RWPE1 (cell line): ENCODE measurements at places on chromosomes 7 and 10.

DNA sequence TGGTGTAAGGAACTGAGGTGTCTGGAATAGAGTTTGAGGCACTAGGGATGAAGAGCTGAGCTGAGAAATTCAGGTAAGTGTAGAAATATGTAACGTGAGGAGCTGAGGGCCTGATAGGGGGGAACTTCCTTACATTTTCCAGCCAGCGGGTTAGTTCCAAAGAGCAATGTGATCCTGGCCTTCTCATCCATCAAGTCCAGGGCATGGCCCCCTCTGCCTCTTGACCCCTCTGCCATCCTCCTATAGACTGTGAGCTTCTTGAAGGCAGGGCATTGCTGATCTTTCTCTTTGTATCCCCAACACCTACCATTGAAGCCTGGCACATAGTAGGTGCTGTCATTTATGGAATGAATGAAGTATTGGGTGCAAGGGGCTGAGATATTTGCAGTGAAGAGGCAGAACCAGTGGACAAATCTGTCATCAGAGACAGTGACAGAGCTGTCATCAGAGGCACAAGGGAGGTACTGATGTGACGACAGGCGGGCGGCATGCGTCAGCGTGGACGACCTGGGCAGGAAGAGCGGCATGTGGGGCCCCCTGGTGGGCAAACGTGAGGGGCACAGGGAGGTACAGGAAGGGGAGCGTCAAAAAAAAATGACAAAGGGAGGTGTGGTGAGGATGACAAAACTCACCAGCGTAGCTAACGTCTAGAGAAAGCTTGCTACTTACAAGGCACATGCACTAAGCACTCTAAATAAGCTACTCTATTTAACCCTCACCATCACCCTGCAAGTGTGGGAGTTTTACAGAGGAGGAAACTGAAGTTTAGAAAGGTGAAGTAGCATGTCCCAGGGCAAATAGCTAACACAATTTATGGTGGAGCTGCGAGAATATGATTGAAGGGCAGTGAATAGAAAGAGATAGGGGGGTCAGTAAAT lies 5.2 kb upstream of the CAMK2G start:
- DNase-seq: peak; percentile 74

DNA sequence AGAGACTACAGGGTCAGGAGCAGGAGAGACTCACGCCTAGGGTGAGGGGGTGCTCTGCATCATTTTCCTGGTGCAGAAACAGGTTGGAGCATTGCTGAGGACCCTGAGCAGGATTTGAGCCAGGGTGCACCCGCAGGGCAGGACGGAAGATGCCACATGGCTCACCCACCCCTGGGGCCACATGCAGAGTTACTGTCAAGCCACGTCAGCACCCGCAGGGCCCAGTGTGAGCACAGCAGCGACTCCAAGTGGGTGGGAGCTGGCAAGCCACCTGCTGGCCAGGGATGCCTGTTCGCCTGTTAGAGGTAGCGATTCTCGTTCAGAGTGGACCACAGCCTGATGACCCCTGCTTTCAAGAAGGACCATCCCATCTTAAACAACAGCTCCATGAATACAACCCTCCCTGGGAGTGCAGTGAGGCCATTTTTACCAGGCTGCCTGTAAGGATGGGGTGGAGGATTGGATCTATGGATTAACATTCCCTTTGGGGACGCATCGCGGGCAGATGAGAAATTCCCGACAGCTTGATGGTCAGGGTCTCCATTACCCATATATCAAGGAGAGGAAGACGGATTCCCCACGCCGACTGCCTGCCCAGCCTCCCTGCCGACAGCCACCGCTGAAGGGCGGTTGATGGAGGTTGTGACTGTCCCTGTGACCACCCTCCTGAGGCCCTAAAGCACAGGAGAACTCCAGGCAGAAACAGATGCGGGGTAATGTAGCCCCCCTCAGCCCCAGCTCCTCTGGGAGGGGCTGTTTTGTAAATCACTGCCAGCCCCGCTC lies 101.1 kb upstream of the RET start:
- DNase-seq: no peak

- DNase-seq: no peak
Measured at GRCh38 chr10:104706886-104707285, 65.8 kb downstream of the SORCS3 start.

DNA sequence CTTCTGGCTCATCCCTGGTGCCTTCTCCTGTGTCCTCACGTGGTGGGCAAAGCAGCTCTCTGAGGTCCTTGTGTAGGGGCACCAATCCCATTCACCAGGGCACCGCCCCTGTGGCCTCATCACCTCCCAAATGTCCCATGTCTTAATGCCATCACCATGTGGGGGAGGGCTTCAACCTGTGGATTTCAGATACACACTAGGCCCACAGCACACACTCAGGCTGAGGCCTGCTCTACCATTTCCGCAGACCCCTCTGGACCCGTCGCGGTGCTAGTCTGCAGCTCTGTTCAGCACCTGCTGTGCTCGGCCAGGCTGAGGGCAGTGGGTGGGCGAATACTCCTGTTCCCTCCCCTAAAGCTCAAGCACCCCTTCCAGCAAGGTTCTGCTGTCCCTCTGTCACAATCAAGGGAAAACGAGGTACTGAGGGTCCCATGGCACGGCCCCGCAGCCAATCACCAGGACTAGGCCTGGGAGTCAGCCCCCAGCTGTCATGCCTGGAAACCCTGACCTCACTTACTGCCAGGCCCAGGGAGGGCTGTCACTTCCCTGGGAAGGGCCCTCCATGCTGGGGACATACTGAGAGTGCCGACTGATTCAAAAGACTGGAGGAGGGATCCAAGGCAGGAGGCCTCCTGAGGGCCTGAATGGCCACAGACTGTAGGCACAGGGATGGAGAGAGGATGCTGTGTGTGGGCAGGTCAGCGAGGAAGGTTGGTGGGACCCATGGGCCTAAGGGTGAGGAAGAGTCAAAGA lies 123.8 kb upstream of the RET start:
- no peak for DNase-seq

DNA sequence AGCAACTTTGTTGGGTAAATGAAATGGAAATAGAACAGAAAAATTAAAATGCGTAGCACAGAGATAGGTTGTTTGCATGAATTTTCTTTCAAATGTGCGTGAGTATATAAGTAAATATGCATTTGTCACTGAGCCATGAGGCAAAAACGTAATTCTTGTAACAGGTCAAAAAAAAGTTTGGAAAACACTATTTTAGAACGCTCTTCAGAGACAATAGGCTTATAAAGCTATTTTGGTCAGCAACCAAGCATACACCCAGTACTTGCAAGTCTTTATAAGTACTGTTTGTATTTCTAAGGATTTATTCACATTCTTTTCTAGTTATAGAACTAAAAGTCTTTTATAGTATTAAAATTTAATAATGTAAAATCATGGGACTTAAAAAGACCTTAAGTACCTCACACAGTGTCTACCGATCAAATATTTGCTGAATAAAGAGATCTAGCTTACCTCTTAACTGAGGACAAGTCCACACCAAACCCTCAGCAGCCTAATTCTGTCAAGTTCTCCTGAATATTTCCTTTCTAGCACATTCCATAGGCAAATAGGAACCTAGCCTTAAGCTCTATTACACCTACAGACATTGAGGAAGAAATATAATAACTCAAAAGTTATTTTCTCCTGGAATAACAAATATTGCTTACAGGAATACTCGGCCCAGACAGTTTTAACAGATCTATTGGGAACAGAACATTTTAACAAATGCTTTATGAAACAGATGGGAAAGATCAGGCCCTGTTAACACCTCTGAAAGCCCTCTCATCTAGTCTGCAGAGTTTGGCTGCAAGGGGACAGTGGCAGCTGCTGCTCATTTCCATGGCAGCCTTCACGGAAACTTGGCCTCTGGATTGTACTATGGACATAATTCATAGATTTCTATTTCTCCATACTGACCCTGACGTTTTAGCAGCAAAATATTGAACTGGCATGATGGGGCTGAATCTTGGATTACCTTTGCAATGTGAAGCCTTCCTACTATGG lies 8.8 kb downstream of the CRPPA start:
- DNase-seq: no peak

DNA sequence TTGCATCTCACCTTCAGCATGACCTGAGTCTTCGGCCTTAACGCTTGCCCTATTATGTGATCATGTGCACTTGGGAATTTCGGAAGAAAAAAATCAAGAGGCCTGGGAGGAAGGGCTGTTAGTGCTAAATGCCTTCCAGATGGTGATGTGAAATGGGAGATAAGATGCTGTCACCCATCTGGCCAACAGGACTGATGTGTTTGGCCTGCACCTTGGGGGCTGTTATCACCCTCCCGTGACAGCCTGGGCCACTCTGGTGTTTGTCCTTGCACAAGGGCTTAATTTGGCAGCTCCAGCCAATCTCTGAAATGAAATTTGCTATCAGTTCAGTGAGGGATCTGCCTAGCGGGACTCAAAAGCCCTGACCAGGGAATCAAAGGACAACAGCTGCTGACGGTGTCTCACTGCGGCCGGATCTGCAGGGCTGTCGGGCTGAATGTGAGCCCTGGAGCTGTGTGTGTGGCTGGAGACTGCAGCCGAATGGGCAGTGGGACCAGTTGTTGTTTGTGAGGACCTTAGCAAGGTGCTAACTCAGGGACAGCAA lies 131.4 kb upstream of the BTBD16 start:
- DNase-seq: no peak

DNA sequence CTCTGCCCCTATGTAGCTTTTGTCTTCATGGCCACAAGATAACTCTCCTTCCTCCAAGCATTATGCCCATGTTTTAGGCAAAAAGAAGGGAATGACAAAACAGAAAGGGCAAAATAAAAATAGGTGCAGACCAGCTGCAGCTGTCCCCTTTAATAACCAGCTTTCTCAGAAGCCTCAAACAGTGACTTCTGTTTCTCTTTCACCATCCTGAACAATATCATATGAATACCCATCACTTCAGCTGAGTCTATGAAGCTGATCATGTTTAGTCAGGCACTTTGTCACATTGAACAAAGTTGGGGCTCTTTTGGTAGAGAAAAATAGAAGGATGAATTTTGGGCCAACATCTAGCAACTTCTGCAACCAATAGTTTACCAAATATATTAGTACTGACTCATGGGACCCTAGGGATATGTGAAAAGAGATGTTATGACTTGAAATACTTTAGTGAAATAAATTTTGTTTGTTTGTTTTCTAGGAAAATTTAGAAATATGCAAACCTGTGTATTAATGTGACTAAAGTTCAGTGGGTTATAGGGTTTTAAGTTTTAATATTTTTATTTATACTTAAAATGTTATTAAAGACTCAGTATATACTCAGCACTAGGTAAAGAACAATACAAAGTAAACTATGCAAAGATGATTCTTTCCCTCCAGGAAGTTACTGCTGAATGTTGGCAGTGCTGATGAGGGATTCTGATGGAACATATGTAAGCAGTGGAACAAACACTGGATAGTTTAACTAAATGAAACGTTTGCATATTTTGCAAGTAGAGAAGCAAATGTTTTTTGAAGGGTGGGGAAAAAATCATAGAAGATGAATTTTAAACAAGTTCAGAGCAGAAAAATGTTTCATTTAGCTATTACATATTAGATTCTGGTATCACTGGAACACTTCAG lies 133.7 kb downstream of the FOXP2 start:
- no peak for DNase-seq

DNA sequence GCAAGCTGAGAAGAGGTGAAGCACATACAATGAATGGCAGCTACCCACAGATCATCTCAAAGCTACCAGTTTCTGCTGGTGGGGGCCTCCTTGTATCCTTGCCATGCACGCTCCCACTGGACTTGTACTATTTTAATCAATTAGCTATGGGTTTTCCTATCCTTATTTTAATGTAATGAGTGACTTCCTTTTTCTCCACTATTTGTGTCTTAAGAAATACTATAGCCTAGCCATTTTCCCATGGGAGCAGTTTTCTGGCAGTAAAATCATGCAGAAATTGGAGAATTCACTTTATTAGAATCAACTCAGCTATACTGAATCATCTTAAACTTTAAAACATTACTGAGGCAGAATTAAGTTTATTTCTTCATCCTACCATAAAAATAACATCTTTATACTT lies 73.5 kb downstream of the CTNNA3 start:
- no peak for DNase-seq

DNA sequence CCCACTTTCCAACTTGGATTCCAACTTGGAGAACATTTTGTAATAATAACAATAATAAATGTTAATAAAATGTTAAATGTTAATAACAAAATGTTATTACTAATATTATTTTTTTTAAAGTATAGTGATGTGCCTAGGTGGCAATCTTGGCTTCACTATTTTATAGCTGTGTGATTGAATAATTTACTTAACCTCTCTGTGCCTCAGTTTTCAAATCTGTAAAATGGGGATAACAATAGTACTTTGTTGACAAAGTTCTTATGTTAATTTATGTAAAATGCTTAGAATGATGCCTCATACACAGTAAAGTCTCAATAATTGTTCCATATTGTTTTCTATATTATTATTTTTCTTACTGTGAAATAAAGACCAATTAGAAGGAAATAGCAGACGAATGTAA lies 23.3 kb upstream of the TMEM26 start:
- no peak for DNase-seq

DNA sequence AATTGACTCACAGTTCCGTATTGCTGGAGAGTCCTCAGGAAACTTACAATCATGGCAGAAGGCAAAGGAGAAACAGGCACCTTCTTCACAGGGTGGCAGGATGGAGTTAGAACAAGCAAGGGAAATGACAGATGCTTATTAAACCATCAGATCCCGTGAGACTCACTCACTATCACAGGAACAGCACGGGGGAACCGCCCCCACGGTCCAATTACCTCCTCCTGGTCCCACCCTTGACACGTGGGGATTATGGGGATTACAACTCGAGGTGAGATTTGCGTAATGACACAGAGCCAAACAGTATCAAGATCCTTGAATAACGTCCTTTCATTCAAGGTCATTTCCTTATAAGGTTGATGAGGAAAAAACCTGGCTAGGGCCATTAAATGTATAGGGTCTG lies 176.6 kb downstream of the TPK1 start:
- DNase-seq: no peak

DNA sequence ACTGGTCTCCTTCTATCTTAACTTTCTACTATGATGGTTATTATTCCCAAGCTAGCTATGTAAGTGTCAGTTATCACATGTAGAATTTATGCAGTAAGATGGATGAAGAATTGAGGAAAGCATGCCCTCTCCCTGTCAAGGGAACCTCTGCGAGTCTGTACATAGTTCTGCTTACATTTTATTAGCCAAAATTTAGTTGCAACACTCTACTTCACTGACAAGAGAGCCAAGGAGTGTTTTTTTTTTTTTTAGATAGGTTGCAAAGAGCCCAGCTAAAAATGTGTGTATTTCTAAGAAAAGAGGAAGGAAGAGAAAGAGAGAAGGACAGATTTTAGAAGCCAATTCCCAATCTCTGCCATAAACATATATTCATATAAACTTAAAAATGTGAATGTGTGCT lies 357.7 kb upstream of the LRRN3 start:
- no peak for DNase-seq

GRCh38 chr10:103077491-103078308 lies 115.4 kb downstream of the NT5C2 start:
- no peak for DNase-seq

DNA sequence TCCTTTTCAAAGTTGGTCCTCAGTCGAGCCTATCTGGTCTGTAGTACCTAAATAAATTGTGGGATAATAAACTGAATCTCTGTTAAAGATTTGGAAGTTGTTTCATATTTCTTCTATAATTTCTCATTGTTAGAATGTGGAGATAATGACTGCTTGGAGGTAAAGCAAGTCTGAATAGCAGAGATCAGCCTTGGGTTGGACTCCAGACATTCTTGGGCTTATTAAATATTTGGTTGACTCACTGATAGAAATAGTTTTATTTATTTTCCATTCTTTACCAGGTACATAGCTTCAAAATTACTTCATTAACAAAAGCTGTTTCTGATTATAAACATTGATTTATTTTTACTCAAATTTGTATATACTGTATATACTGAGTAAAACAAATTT lies 34.3 kb downstream of the TPST1 start:
- no peak for DNase-seq

- no peak for DNase-seq
Measured at GRCh38 chr10:110725801-110726630, 81.9 kb downstream of the RBM20 start.
